ENCODE measurements at places on chromosomes 6 and 20. TPM values are rescaled to one million over a fixed set of nuclear protein-coding genes. Genes with fewer than 3 reads are reported as not detected.
A peak's percentile ranks its signal among the peaks of the same experiment; 100 is the strongest.

DNA sequence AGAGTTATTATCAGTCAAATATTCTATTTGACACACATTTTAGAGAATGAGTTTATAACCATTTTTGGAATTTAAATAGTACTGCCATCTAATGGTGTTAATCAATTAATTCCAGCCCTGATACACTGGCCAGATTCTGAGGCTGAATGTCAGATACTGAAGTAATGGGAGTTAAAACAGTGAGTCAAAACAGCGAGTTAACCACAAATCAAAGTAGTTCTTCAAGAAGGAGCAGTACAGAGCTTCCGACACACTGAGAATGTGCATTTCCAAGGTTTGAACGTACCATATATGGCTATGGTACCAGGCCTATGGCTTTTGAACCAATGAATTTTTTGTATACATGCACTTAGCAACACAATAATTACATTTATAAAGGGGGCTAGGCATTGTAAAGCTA is 11.3 kb upstream of the CEP43 start:
- H3K4me3 ChIP-seq, result no peak overlapping the region
- no peak overlapping the region for H3K27ac ChIP-seq
- H3K36me3 ChIP-seq, result peaks cover 13% of the 10 kb centered on the region
- DNase-seq, result no peak
- H3K4me1 ChIP-seq, result peaks cover 32% of the 10 kb centered on the region
- no peaks in the 10 kb centered on the region for H3K27me3 ChIP-seq

Gene ZBTB9
- 5.3 TPM for polyA plus RNA-seq

DNA sequence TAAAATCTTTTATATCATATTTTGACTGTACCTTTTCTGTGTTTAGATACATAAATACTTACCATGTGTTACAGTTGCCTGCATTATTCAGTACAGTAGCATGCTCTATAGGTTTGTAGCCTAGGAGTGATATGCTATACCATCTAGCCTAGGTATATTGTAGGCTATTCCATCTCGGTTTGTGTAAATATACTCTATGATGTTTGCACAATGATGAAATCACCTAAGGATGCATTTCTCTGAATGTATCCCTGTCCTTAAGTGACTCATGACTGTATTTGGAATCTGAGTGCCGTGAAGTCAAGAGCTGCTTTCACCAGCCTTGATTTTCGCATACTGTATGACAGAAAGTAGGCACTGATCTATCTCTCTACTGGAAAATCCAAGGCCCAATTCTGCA is 129.9 kb downstream of the UTRN start:
- peak; percentile 95 for DNase-seq
- H3K36me3 ChIP-seq, result no peaks in the 10 kb centered on the region
- no peak overlapping the region for H3K4me3 ChIP-seq
- H3K4me1 ChIP-seq, result peaks cover 42% of the 10 kb centered on the region
- H3K27ac ChIP-seq, result peak overlapping the region; percentile 32
- no peaks in the 10 kb centered on the region for H3K27me3 ChIP-seq

DNA sequence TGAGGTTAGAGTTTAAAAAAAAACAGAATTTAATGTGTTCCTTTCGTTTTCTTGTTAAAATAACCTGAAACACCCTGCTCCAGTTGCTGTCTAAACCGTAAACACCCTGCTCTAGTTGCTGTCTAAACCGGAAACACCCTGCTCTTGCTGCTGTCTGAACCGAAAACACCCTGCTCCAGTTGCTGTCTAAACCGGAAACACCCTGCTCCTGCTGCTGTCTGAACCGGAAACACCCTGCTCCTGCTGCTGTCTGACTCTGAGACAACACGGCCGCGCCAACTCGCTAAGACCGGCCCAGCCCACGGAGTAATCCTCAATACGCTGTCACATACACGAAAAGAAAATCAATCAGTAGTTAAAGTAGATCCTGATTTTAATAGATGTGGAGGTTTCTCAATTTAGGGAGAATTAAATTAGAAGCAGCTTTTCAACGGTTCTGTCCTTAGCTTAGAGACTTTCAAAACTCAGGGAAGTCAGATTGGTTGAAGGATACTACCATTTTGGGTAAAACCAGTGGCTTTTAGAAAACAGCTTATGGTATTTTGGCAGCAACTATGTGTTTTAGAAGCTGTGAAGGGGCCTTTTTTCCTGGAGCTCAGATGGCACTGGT is 98.3 kb downstream of the RAMACL start:
- no peaks in the 10 kb centered on the region for H3K4me1 ChIP-seq
- no peak for DNase-seq
- no peaks in the 10 kb centered on the region for H3K36me3 ChIP-seq
- peaks cover 11% of the 10 kb centered on the region for H3K27me3 ChIP-seq

Gene RIMS1
- polyA plus RNA-seq, result not detected

DNA sequence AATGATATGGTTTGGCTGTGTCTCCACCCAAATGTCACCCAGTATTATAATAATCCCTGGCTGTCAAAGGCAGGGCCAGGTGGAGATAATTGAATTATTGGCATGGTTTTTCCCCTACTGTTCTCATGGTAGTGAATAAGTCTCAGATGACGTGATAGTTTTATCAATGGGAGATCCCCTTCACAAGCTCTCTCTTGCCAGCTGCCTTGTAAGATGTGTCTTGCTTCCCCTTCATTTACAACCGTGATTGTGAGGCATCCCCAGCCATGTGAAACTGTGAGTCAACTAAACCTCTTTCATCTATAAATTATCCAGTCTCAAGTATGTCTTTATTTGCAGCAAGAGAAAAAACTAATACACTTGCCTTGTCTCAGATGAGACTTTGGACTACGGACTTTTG is 907.3 kb upstream of the MANEA start:
- H3K4me3 ChIP-seq, result no peak overlapping the region
- H3K27ac ChIP-seq, result no peak overlapping the region
- DNase-seq, result no peak
- no peaks in the 10 kb centered on the region for H3K4me1 ChIP-seq
- H3K36me3 ChIP-seq, result no peaks in the 10 kb centered on the region

- peaks cover 9% of the 10 kb centered on the region for H3K4me1 ChIP-seq
- no peak overlapping the region for H3K4me3 ChIP-seq
- H3K36me3 ChIP-seq, result peaks cover 9% of the 10 kb centered on the region
- no peak for DNase-seq
Measured at GRCh38 chr20:8175741-8176675, 43.9 kb downstream of the PLCB1 start.

GRCh38 chr20:37522260-37523011 is 1.4 kb downstream of the NNAT start:
- peaks cover 53% of the 10 kb centered on the region for H3K4me1 ChIP-seq
- DNase-seq, result no peak
- H3K27me3 ChIP-seq, result no peaks in the 10 kb centered on the region
- no peak overlapping the region for H3K4me3 ChIP-seq
- peaks cover 9% of the 10 kb centered on the region for H3K36me3 ChIP-seq

- H3K27ac ChIP-seq, result no peak overlapping the region
- no peak overlapping the region for H3K4me3 ChIP-seq
- no peaks in the 10 kb centered on the region for H3K27me3 ChIP-seq
- H3K36me3 ChIP-seq, result peaks cover 21% of the 10 kb centered on the region
Measured at GRCh38 chr20:5945963-5946362, 4.4 kb downstream of the TRMT6 start.

- H3K4me3 ChIP-seq, result no peak overlapping the region
- DNase-seq, result no peak
- no peaks in the 10 kb centered on the region for H3K36me3 ChIP-seq
- no peaks in the 10 kb centered on the region for H3K27me3 ChIP-seq
Measured at GRCh38 chr6:155400654-155400965, 55.0 kb downstream of the NOX3 start.

Gene SLC17A3
- 0.08 TPM for polyA plus RNA-seq

Gene VIP
- polyA plus RNA-seq, result not detected

Gene OR2B6
- polyA plus RNA-seq, result 1.2 TPM

Gene NFYA
- polyA plus RNA-seq, result 16.0 TPM

DNA sequence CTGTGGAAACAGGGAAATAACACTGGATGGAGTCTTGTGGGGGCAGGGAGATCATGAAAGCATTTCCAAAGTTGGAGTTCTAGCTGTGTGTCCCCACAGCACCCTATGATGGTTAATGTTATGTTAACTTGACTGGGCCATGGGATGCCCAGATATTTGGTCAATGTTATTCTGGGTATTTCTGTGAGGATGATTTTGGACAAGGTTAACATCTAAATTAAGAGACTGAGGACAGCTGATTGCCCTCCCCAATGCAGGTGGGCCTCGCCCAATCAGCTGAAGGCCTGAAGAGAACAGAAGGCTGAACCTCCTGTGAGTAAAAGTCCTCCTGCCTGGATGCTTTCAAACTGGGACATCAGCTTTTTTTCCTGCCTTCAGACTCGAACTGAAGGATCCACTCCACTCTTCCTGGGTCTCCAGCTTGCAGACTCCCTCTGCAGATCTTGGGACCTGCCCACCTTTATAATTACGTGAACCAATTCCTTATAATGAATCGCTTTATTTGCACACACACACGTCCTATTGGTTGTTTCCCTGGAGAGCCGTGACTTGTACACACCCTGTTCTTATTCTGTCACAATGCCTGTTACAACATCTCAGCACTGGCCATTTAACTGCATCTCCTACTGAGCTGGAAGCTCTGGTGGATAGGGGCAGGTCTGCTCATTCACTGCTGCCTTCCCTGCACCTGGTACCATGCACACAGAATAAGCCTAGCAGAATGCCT is 99.5 kb upstream of the IYD start:
- H3K4me3 ChIP-seq, result no peak overlapping the region
- H3K27ac ChIP-seq, result no peak overlapping the region
- H3K4me1 ChIP-seq, result peaks cover 16% of the 10 kb centered on the region
- H3K27me3 ChIP-seq, result no peaks in the 10 kb centered on the region

Gene NKX2-4
- polyA plus RNA-seq, result not detected

- DNase-seq, result peak; percentile 49
- H3K27ac ChIP-seq, result no peak overlapping the region
- no peak overlapping the region for H3K4me3 ChIP-seq
Measured at GRCh38 chr20:45011108-45011526, 44.8 kb downstream of the STK4 start.

DNA sequence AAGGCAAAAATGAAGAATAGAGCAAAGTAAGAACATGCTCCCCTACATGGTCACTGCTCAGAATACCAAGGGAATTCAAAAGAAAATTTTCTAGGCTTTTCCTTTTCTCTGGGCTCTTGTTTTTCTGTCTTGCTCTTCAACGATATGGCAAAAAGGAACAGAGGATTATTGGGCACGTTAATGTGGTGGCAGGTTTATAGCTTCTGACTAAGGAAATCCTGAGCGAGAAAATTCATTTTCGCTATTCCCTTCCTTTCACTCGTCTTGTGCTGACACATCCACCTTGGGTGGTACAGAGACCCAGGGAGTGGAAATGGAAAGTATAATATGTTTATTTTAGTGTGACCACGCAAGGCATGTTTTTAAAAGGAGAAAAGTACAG is 132.8 kb downstream of the TRIM27 start:
- H3K27ac ChIP-seq, result no peak overlapping the region
- H3K4me3 ChIP-seq, result no peak overlapping the region
- peaks cover 58% of the 10 kb centered on the region for H3K4me1 ChIP-seq
- DNase-seq, result no peak

- no peak overlapping the region for H3K4me3 ChIP-seq
- H3K4me1 ChIP-seq, result no peaks in the 10 kb centered on the region
- no peaks in the 10 kb centered on the region for H3K36me3 ChIP-seq
- DNase-seq, result no peak
- H3K27ac ChIP-seq, result no peak overlapping the region
Measured at GRCh38 chr6:69958978-69959377, 92.6 kb downstream of the COL19A1 start.

DNA sequence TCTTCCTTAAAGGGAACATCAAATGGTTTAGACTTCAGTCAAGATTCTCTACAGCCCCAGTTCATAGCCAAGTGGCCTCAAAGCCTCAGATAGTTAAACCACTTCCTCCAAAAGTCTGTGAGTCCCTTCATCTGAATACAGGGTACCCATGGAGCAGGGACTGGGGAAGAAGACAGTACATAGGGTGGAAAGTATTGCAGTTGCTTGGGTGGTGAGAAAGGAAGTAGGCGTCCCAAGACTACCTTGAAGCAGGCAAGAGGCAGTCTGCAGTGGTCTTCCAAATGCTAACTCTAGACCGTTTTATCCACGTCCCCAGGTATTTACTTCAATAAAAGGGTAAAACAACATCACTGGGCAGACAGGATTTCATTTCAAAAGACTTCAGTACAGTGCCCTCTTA is 2.0 kb downstream of the FYN start:
- peaks cover 21% of the 10 kb centered on the region for H3K27me3 ChIP-seq
- peaks cover 40% of the 10 kb centered on the region for H3K4me1 ChIP-seq
- H3K27ac ChIP-seq, result no peak overlapping the region
- DNase-seq, result no peak

Gene VPS16
- polyA plus RNA-seq, result 34.2 TPM

DNA sequence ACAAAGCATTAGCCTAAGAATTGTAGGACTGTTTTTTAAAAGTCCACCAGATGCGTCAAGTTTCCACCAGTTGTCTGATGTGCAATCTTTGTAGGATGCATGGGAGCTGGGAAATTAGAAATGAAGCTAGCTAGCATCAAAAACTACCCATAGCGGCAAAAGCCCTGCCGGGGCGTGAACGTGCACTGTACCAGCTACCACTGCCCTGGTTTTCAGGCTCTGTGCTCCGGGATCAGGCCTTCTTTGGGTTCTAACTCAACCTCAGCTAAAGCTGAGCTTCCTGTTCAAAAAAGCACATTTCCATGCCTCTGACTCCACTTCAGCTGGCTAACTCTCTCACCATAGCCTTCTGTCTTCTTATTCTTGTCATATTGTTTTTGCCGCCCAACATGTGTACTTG is 26.9 kb upstream of the FUCA2 start:
- H3K27me3 ChIP-seq, result peaks cover 19% of the 10 kb centered on the region
- H3K4me1 ChIP-seq, result peaks cover 37% of the 10 kb centered on the region
- H3K36me3 ChIP-seq, result no peaks in the 10 kb centered on the region

Gene PLEKHG1
- 0.03 TPM for polyA plus RNA-seq

DNA sequence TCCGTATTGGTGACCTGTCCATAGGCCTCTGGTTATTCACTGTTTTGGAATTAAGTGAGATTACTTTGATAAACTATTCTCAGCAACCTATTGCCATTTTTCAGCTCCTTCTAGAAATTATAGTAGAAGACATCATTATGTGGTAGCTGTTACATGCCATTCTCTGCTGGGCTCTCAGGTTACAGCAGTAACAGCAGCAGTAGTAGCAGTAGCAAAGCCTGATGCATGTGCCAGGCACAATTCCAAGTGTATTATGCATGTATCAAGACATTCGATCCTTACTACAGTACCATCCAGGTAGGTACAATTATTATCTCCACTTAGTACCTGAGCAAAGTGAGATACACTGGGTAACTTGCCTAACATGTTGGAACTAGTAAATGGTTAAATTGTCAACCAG is 74.3 kb downstream of the RPS12 start:
- no peak overlapping the region for H3K27ac ChIP-seq
- no peak for DNase-seq
- H3K4me1 ChIP-seq, result no peaks in the 10 kb centered on the region
- H3K4me3 ChIP-seq, result no peak overlapping the region
- H3K36me3 ChIP-seq, result no peaks in the 10 kb centered on the region

GRCh38 chr6:31397901-31398525 is 5.4 kb upstream of the MICA start:
- peaks cover 41% of the 10 kb centered on the region for H3K4me1 ChIP-seq
- H3K36me3 ChIP-seq, result no peaks in the 10 kb centered on the region
- H3K27me3 ChIP-seq, result no peaks in the 10 kb centered on the region

- H3K4me3 ChIP-seq, result no peak overlapping the region
- no peaks in the 10 kb centered on the region for H3K36me3 ChIP-seq
- DNase-seq, result no peak
- no peaks in the 10 kb centered on the region for H3K27me3 ChIP-seq
- H3K4me1 ChIP-seq, result no peaks in the 10 kb centered on the region
Measured at GRCh38 chr6:101543796-101544195, 150.3 kb downstream of the GRIK2 start.

GRCh38 chr6:16854986-16855385 is 93.7 kb upstream of the ATXN1 start:
- H3K27me3 ChIP-seq, result no peaks in the 10 kb centered on the region
- H3K27ac ChIP-seq, result no peak overlapping the region
- no peaks in the 10 kb centered on the region for H3K36me3 ChIP-seq
- no peak for DNase-seq
- H3K4me1 ChIP-seq, result no peaks in the 10 kb centered on the region
